ENCODE measurements at places on chromosomes 12 and 14.

DNA sequence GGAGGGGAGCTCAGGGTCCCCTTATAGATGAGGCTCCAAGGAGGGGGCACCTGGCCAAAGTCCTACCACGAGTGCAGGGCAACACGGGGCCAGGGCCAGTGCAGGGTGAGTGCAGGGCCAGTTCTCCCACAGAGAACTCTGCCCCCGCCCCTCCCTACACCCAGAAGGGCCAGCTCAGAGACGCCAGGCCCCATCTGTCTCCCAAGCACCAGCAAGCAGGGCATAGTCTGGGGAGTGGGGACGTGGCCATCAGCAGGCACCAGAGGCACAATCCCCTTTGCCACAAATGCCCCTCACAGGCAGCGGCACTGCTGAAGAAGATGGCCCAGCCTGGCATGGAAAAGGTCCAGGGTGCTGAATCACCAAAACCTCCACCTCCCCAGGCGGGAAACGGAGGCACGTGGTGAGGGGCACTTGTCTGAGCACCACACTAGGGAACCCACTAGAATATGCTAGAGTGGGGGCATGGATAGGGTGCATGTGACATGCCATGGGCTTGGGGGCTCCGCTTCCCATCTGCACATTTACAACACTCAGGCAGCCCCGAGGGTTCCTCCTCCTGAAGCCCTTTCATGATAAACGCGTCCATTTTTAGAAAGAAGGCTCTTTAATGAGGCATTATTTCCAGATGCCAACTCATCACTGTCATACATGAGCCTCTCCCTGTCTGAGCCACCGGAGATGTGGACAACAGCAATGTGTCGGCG is 17.8 kb downstream of the CCDC85C start:
- no peak for DNase-seq

DNA sequence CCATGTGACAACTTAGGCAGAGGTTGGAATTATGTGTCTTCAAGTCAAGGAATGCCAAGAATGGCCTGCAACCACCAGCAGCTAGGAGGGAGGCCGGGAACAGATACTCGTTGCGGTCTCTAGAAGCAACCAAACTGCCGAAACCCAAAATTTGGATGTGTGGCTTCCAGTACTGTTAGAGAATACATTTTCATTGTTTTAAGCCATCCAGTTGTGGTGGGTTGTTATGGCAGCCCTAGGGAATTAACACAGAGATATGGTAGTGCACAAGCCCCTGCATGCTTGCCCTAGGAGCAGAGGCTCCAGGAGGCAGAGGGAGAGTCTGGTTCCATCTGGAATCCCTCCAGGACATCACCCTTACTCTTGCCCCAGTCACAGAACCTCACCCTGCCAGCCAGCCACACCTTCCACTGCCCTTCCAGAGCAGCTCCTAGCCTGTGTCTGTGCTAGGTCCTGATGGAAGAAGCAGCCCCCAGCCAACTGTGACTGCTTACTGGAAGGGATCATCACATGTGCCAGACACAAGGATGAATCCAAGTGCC is 19.5 kb downstream of the PITPNM2 start:
- DNase-seq, result no peak

- peak; percentile 40 for DNase-seq
These were observed 112.3 kb downstream of the ZFP36L1 start for GRCh38 chr14:68680541-68681051.

- no peak for DNase-seq
These were observed 91.0 kb upstream of the DIO3 start for GRCh38 chr14:101470266-101470665.

GRCh38 chr14:42994051-42994736 is 1387.5 kb downstream of the LRFN5 start:
- no peak for DNase-seq

Data from HuH-7 (cell line).